ENCODE measurements at places on chromosomes 11 and 22. TPM values are rescaled to one million over a fixed set of nuclear protein-coding genes. Genes with fewer than 3 reads are reported as not detected.

Gene NLRP10
- total RNA-seq: not detected

Gene OR52I2
- not detected for total RNA-seq

Gene MRGPRX3
- not detected for total RNA-seq

Gene EFCAB6
- total RNA-seq: 0.62 TPM

Gene ROBO4
- not detected for total RNA-seq

Gene SLC29A2
- 3.1 TPM for total RNA-seq

Gene ARVCF
- 2.2 TPM for total RNA-seq

Gene TREH
- total RNA-seq: not detected

Gene CHRNA10
- 0.78 TPM for total RNA-seq

Gene USP2
- 0.53 TPM for total RNA-seq

Gene LSP1
- 1.6 TPM for total RNA-seq

Gene C11orf42
- not detected for total RNA-seq

Gene MMP1
- total RNA-seq: 0.84 TPM

Gene GPHA2
- not detected for total RNA-seq

Gene OR52H1
- not detected for total RNA-seq

Gene APOL6
- total RNA-seq: 2.1 TPM

Gene SMIM35
- total RNA-seq: not detected

Gene NUP98
- total RNA-seq: 72.5 TPM

Gene E2F8
- total RNA-seq: 5.8 TPM

Gene TMEM179B
- 67.4 TPM for total RNA-seq

Gene FLRT1
- total RNA-seq: 0.07 TPM

Gene GAS2
- 0.68 TPM for total RNA-seq

Gene SHANK3
- total RNA-seq: 3.0 TPM

Gene PAK1
- total RNA-seq: 27.0 TPM

Gene OAF
- total RNA-seq: 13.3 TPM

Gene COPB1
- 133 TPM for total RNA-seq

Gene OR51E2
- total RNA-seq: not detected

Gene DEPDC7
- 10.1 TPM for total RNA-seq

Gene TMEM25
- total RNA-seq: 0.17 TPM

Gene ARHGAP20
- total RNA-seq: 0.02 TPM

Gene TMA7B
- not detected for total RNA-seq

Gene MS4A3
- total RNA-seq: not detected

Gene OSBP
- 25.1 TPM for total RNA-seq

Gene C22orf31
- not detected for total RNA-seq

Gene MS4A15
- total RNA-seq: not detected

Gene CALCA
- not detected for total RNA-seq

Gene MAPK8IP2
- 3.8 TPM for total RNA-seq

Gene LRP4
- total RNA-seq: 7.2 TPM

Gene GALNT18
- 19.7 TPM for total RNA-seq

Gene TRIM48
- not detected for total RNA-seq

Gene AQP11
- total RNA-seq: 2.7 TPM

Data from A549 treated with CORT108297 at 1 μM for 4 hours (cell line).